NCI-H1105 treated with DMSO at 0.1 percent for 48 hours (cell line): ENCODE measurements at places on chromosomes 5 and 9.

DNA sequence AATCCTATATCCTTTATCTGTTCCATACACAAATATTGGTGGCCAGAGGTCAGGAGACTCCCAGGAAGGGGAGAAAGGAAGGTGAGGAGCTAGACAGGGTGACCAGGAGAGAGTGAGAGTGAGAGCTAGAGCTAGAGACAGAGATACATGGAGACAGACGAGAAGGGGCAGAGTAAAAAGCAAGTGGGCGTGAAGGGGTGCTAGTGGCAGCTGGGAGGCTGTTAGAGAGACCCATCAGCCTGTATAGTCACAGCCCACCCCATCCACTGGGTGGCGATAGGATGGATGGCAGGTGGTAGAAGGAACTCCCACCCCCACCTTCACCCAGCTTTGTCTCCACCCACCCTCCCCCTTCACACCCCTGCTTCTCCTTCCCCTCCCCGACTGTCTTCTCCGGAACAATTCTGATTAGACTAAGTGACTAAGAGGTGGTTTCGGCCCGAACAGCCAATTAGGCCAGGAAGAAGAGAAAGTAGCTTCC is 32.8 kb downstream of the PCDH1 start:
- DNase-seq, result no peak

DNA sequence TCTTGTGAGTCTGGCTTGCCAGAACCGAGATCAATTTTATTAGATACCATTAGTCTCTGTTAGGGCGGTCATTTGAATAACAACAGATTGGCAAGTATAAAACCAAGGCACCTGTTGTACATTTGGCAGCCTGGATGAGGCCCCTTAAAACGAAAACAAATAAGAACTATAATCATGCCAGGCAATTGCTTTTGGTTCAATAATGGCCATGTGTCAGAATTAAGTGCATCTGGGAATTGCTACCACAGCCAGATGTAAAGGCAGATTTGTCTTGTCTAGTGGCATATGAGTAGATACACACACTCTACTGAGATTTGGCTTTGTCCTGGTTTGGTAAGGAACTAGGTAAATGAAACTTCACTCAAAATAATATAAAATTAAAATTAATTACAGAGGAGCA is 1046.2 kb upstream of the DMAC1 start:
- peak; percentile 59 for DNase-seq

DNA sequence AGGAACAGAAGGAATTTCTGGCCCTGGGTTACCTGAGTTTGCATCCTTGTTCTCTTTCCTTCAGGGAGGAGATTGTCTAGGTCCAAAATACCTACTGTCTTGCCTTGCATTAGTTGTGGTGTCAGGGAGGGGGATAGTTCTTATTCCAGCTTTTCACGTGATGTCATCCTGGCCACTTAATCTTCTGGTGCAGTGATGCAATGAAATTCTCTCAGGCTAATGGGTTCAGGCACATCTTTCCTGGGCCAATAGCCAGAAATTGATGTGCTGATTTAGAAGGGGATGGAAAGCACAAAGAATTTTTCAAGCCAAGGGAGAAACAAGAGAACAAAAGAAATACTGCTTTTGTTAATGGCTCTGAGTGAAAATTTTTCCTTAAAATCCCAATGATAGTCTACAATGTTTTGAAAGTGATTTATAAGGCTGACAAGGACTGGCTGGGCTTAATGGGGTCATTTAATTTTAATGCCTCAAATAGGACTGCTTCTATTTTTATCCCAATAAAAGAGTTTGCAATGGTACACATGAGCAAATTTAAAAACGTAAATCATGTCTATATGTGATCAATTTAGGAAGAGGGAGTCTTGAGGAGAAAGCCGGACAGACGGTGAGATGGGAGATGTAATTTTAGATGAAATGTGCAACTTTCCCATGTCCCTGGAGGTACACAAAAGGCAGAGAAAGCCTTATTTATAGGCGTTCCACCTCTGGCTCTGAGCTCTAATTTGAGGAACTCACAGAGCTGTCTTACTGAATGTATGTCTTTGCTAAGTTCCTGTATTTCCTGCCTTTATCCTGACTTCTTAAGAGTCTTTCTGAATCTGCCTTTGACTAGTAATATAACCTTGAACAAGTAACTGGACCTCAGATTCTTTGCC is 89.3 kb upstream of the SV2C start:
- DNase-seq, result no peak

- no peak for DNase-seq
Observed at GRCh38 chr5:33563983-33564908, 123.5 kb downstream of the TARS1 start.

DNA sequence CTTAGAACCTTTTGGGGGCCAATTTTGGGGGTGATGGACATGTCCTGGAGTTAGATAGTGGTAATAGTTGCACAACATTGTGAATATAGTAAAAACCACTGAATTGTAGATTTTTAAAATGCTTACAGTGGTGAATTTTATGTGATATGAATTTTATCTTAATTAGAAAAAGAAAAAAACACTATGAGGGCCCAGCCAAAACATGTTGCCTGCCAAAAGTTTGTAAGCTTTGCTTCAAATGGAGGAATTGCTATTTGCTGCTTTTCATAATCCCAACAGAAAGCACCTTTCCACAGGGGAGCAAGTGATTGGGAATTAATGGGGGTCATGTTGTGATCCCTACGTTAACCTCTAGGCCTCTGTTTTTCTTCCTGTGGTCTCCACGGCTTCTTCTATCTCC is 19.1 kb downstream of the TNFAIP8 start:
- no peak for DNase-seq

- no peak for DNase-seq
Observed at GRCh38 chr9:32672469-32672868, 37.0 kb upstream of the TAF1L start.

- DNase-seq, result no peak
Observed at GRCh38 chr9:7592321-7593316, 207.0 kb downstream of the DMAC1 start.

DNA sequence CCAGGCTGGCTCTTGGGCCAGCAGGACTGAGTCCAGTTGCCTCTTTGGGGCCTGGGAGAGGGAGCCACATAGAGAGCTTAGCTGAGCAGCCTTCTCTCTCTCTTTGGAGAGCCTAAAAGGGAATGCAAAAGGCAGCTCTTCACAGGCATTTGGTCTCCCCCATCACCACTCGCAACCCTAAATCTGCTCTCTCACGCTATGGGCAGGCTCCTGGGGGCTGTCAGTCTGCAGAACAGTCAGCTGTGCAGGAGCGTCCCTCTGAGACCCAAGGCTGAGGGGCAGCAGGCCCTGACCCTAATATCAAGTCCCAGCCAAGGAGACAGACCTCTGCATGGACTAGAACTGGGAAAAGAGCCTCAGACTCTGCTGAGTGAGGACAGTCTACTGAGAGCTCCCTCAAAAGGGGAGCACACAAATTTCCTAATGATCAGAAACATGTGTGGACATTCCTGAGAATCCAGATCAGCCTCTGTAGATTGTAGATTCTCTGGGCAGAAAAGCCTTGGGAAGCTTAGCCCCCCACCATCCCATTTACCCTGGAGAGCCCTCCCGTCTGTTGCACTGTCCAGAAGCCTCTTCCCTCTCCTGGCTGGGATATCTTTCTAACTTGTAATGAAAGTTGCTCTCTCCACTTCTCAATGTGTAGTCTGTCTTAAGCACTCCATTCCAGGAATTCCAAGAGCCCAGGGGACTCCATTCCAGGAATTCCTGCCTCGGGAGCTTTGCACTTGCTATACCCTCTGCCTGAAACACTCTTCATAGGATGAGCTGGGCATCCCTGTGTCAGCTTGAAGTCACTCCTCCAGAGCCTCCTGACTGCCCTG is 79.4 kb downstream of the FAM114A2 start:
- no peak for DNase-seq

GRCh38 chr5:13611604-13612003 is 332.9 kb downstream of the DNAH5 start:
- no peak for DNase-seq

GRCh38 chr9:4750023-4750673 is 9.1 kb upstream of the AK3 start:
- DNase-seq, result peak; percentile 24

DNA sequence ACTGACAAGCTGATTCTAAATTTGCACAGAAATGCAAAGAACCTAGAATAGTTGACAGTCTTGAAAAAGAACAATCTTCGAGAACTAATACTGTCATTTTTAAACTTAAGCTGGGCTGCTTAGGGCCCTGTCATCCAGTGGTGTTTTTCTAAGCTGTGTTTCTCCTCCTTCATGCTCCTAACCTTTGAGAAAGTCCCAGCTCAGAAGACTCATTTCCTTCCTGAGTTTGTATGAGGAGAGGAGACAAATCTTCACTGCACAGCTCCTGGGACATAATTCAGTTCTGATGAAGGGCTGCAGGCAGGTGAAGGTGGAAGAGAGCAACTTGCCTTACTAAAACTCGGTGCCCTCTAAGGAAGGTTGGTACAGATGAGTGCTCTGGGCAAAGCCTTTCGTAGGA is 109.5 kb upstream of the ANKRD55 start:
- no peak for DNase-seq

GRCh38 chr9:81636255-81636599 is 53.1 kb downstream of the TLE1 start:
- no peak for DNase-seq

DNA sequence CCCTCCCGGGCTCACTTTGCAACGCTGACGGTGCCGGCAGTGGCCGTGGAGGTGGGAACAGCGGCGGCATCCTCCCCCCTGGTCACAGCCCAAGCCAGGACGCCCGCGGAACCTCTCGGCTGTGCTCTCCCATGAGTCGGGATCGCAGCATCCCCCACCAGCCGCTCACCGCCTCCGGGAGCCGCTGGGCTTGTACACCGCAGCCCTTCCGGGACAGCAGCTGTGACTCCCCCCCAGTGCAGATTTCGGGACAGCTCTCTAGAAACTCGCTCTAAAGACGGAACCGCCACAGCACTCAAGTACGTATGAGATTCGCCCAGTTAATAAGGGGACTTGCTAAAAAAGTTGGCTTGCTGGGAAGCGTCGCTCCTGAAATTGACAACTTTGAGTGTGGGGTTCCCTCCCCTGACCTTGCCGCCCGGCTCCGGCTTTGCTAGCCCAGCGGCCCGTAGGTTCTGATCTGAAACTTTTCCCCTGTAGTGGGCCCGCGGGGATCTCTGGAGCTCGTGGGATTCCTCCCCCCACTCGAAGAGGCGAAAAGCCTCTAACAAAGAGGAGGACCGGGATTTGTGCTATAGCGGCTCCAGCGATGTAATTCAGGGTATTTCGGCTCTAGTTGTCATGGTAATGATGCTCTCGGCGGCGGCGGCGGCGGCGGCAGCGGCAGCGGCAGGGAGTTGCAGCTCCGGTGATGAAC is 572 bp downstream of the NR4A3 start:
- no peak for DNase-seq

GRCh38 chr5:134103397-134103796 is 11.1 kb upstream of the TCF7 start:
- DNase-seq, result no peak

- no peak for DNase-seq
Observed at GRCh38 chr5:55610542-55610941, 75.8 kb upstream of the PLPP1 start.

DNA sequence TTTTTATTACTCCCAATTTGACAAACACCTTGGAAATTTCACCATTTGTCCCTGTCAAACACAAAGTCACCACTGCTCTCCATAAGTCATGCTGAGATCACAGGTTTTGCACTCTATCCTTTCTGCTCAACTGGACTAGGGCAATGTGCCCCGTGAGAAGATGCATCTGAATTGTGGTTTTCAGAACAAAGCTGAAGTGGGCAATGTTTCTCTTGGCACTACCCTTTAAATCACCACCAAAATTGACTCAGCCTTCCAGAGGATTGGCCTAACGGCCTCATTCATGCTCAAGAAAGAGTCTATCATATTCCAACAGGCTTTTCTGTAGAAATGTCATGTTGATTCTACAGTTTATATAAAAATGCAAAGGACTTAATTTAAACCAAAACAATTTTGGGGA is 81.0 kb upstream of the TRIO start:
- DNase-seq, result no peak

DNA sequence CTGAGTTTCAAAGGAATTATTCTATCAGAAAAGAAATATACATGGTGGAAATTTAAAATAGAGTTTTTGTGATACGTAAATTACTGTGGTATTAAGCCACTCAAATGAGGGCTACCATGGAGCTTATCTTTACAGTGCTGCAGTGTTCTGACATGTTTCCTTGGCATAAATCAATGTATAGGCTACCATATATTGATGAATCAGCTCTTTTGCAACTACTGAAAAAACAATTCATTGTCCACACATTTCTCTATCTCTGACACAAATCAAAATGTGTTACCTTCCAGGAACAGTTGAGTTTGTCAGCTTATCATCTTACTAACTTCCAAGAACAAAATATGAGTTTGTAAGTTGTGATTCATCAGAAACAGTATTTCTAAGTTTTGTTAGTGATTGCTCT is 140.3 kb upstream of the CDH18 start:
- no peak for DNase-seq

- peak; percentile 85 for DNase-seq
Observed at GRCh38 chr5:139341689-139342422, at the start of gene PAIP2. Gene PAIP2, plus strand, starts transcription at chr5:139341854. Its CDS starts 21,931 bp downstream, at chr5:139363785.

DNA sequence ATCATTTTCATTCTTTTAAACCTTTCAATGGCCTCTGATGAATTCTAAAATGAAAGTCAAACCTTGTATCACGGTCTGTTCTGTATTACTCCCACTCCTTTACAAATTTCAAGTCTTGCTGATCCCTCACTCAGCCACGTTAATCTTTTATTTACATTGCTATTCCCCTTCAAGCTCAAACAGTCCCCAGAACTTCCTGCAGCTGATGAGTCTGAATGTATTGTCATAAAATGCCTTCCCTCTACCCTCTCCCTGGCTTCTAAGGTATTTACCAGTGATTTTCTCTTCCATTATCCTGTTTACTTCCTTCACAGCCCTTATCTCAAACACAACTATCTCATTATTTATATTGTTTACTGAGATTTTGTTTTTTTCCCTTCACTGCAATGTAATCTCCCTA is 562.3 kb upstream of the C9orf72 start:
- peak; percentile 59 for DNase-seq

DNA sequence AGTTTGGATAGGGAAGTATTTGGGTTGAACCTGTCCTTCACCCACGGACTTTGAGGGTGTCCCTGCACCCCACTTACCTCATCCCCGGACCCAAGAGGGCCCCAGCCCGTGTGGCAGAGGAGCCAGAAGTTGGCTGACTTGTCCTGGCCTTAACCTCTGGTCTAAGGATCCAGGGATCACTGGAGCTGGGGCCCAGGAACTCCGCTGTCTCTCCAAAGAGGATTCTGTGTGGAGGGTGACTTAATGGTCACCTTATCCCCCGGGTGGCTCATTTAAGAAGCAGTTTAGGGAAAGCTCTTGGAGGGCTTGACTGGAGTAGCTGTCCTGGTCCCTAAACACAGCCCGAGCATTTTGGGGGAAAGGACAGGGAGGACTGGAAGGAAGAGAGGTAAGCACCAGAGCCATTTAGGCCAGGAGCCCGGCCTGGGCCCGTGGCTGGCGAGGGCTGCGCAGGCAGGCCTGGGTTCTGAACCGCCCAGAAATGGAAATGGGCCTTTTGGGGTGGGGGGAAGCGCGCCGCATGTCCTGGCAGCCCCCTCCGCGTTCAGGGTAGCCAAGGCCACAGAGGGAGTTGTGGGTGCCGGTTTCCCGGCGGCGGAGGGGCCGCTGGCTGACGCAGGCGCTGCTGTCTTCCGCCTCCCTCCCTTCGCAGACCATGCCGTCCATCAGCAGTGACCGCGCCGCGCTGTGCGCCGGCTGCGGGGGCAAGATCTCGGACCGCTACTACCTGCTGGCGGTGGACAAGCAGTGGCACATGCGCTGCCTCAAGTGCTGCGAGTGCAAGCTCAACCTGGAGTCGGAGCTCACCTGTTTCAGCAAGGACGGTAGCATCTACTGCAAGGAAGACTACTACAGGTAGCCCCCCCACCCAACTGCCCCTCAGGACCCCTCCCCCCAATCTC is 2.0 kb downstream of the LHX2 start:
- DNase-seq, result no peak
